Psoas muscle (tissue), 8 donors: ENCODE measurements at places on chromosomes 6 and 20. TPM values are rescaled to one million over a fixed set of nuclear protein-coding genes. Genes with fewer than 3 reads are reported as not detected.

Gene WASF1
- 5.3 TPM for polyA plus RNA-seq

- no peak for DNase-seq
Observed at GRCh38 chr6:132954936-132955335, 140.6 kb downstream of the RPS12 start.

DNA sequence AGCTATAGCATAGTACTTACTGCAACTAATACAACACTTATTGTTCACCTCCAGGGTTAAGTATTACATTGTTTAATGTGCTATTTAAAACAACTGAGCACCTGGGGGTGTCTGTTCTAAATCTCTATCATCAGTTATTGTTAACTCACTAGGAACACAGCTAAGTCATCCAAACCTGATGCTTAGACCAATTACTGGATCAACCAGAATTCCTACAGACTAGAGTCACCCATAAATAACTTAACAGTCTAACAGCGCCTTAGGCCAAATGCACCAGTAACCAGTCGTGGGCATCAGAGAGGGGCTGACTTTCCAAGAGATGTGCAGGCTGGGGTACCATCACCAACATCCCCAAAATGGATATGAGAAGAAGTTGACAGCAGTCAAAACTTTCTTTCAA, 110.7 kb downstream of the ADTRP start:
- no peak for DNase-seq

GRCh38 chr6:98657764-98658163, 176.6 kb upstream of the POU3F2 start:
- no peak for DNase-seq
